MCF 10A (cell line): ENCODE measurements at places on chromosomes 4 and X. TPM values are rescaled to one million over a fixed set of nuclear protein-coding genes. Genes with fewer than 3 reads are reported as not detected.

Gene CXCL8
- total RNA-seq, result 17.0 and 36.2 TPM in 2 replicates

Gene RPL36A
- total RNA-seq, result 445 and 482 TPM in 2 replicates

Gene SPON2
- 0.54 and 0.64 TPM in 2 replicates for total RNA-seq

Gene DCK
- total RNA-seq, result 8.0 and 9.5 TPM in 2 replicates

Gene TLR8
- total RNA-seq, result not detected in 2 replicates

Gene PROM1
- total RNA-seq, result not detected in 2 replicates

Gene GYPE
- total RNA-seq, result not detected in 2 replicates

Gene UCP1
- not detected in 2 replicates for total RNA-seq

Gene NAT8L
- total RNA-seq, result 0.79 and 0.93 TPM in 2 replicates

Gene TMPRSS11E
- not detected in 2 replicates for total RNA-seq

Gene CYLC1
- not detected in 2 replicates for total RNA-seq

Gene BBS12
- 4.7 and 8.3 TPM in 2 replicates for total RNA-seq

Gene BGN
- 1.3 and 1.4 TPM in 2 replicates for total RNA-seq

Gene FSTL5
- total RNA-seq, result not detected in 2 replicates

Gene TLR7
- total RNA-seq, result not detected in 2 replicates

Gene PRR32
- total RNA-seq, result not detected in 2 replicates

Gene DGAT2L6
- not detected in 2 replicates for total RNA-seq

Gene CCDC158
- total RNA-seq, result not detected in 2 replicates

Gene SLC25A5
- 245 and 405 TPM in 2 replicates for total RNA-seq

Gene PNMA3
- not detected in 2 replicates for total RNA-seq

Gene ALAS2
- not detected in 2 replicates for total RNA-seq

Gene SLIT2
- 8.4 and 10.2 TPM in 2 replicates for total RNA-seq

Gene CMC4
- total RNA-seq, result 8.0 and 10.1 TPM in 2 replicates

Gene CASK
- total RNA-seq, result 34.9 and 43.2 TPM in 2 replicates

Gene GSX2
- total RNA-seq, result not detected in 2 replicates

Gene TDO2
- total RNA-seq, result not detected in 2 replicates

Gene TCP11X2
- total RNA-seq, result not detected in 2 replicates

Gene MTMR8
- total RNA-seq, result not detected in 2 replicates

Gene FAM9C
- not detected in 2 replicates for total RNA-seq

Gene SSX4
- total RNA-seq, result not detected in 2 replicates

Gene NUDT6
- 6.6 and 6.7 TPM in 2 replicates for total RNA-seq

Gene FAM149A
- total RNA-seq, result 0.79 and 1.3 TPM in 2 replicates

Gene DUX4
- total RNA-seq, result not detected in 2 replicates

Gene MAGEB1
- not detected in 2 replicates for total RNA-seq

Gene PGAM4
- not detected in 2 replicates for total RNA-seq

Gene SPP1
- total RNA-seq, result not detected in 2 replicates

Gene FGF5
- not detected in 2 replicates for total RNA-seq

Gene EPHA5
- 0.12 and 0.28 TPM in 2 replicates for total RNA-seq

Gene CT45A2
- total RNA-seq, result not detected in 2 replicates

Gene GDPD2
- total RNA-seq, result not detected in 2 replicates

Gene SLC38A5
- 1.4 and 2.6 TPM in 2 replicates for total RNA-seq

Gene SLC7A11
- total RNA-seq, result 103 and 153 TPM in 2 replicates

Gene HGFAC
- 0.28 TPM in 1 of 2 replicates, not detected in the other for total RNA-seq

Gene DHX15
- 114 and 125 TPM in 2 replicates for total RNA-seq

Gene RBMXL3
- not detected in 2 replicates for total RNA-seq
